ENCODE measurements at places on chromosomes 2 and 18.
A peak's percentile ranks its signal among the peaks of the same experiment; 100 is the strongest.

DNA sequence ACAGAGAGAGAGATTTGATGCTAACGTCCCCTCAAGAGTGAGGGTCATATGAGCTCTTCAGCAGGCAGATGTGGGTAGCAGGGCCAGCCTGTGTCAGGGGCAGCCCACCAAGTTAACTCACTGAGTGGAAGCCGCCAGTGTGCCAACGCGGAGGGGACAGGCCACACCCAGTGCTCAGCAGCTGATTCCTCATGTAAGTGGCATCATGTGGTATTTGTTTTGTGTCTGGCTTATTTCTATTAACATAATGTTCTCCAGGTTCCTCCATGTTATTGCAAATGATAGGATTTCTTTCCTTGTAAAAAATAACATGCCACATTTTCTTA is 4.0 kb downstream of the IMP4 start:
- DNase-seq, result no peak

DNA sequence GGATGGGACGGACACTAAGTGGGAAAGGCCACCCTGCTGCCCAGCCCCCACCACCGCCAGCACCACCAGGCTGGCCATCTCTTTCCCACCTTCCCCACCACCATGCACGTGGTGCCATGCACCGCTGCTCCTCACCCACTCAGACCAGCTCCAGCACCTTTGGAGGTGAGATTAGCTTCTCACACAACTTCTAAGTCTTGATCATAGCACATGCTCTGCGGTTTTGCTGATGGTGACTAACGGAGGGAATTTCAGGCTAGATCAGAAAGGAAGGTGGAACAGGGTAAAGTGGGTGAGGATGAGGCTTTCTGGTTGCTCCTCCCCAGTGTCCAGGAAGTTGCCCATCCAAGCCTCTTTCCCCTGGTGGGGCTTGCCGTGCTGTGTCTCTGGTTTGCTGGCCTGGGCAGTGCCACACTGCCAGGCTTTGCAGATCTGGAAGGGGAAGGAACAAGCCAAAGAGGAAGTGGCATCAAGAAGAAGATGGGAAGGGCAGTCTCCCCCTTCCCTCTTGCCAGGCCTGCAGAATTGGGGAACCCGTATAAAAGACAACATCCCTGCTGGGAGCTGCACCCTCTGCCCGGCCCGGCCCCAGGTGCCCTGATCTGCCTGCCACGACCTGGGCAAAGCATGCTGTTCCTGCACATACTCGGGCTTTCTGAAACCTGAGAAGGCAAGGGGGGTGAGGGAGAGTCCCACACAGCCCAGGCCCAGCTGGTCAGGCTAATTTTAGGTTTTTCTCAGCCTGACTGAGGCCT is 44.3 kb upstream of the CAB39 start:
- DNase-seq, result no peak

DNA sequence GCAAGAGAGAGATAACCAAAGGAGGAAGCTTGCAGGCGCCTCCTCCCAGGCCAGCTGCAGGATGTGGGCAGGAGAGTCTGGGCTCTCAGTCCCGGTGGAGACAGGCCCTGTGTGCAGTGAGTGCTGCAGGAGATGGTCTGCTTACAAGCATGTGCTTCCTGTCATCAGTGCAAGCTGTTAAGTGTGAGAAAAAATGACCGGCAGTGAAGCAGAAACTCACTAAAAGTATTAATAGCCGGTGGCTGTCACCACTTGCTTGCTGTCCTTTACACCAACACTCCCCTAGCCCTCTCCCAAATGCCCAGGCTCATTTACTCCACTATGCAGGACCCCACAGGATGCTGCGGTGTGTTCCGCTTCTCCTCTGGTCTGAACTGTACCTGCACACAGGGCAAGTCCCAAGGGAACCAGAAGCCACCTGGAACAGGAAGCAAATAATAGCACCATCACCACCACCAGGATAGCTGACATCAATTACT is 435.6 kb upstream of the HS6ST1 start:
- no peak for DNase-seq

DNA sequence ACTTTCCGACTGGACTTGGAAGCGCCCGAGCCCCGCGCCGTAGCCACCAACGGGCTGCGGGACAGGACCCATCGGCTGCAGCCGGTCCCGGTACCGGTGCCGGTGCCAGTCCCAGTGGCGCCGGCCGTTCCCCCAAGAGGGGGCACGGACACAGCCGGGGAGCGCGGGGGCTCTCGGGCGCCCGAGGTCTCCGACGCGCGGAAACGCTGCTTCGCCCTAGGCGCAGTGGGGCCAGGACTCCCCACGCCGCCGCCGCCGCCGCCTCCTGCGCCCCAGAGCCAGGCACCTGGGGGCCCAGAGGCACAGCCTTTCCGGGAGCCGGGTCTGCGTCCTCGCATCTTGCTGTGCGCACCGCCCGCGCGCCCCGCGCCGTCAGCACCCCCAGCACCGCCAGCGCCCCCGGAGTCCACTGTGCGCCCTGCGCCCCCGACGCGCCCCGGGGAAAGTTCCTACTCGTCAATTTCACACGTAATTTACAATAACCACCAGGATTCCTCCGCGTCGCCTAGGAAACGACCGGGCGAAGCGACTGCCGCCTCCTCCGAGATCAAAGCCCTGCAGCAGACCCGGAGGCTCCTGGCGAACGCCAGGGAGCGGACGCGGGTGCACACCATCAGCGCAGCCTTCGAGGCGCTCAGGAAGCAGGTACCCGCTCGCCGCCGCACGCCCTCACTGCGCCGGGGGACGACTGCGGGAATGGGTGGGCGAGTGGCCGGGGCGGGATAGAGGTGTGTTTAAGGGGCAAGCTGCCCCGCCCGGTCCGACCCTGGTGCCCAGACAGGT is 713 bp downstream of the ATOH8 start:
- no peak for DNase-seq

GRCh38 chr2:160201849-160202539 is 1.9 kb upstream of the ITGB6 start:
- no peak for DNase-seq

- peak; percentile 15 for DNase-seq
These were observed 67.4 kb upstream of the ACVR1C start for GRCh38 chr2:157696036-157696435.

GRCh38 chr18:53799134-53799533 is 425.3 kb downstream of the MBD2 start:
- DNase-seq, result peak; percentile 13

DNA sequence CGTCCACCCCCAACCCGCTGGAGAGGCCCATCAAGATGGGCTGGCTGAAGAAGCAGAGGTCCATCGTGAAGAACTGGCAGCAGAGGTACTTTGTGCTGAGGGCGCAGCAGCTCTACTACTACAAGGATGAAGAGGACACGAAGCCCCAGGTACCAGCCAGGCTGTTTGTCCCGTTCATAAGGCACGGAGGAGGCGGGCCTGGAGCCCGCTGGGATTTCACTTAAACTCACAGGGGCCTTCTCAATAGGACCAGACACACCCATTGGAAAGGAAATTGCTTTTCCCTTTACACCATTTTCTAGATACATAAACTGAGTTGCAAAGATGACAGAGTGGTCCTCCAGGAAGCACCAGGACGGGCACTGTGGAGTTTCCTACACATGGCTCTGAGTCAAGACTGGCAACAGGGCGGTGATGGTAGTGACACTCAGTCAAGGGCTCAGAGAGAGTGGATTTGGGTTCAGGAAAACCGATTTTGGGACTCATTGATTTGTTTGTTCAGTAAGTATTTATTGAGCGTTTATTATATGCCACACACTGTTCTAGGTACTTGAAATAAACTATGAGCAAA is 40.7 kb downstream of the ARHGAP25 start:
- DNase-seq, result no peak

- no peak for DNase-seq
These were observed 1.4 kb downstream of the PRKD3 start for GRCh38 chr2:37323176-37323780.

- DNase-seq, result no peak
These were observed 47.9 kb downstream of the ANKMY1 start for GRCh38 chr2:240509667-240510512.

GRCh38 chr2:160721089-160722040 is 227.8 kb upstream of the RBMS1 start:
- DNase-seq, result peak; percentile 33

GRCh38 chr2:225072444-225072843 is 30.2 kb upstream of the DOCK10 start:
- no peak for DNase-seq

GRCh38 chr2:191910518-191910917 is 63.6 kb upstream of the CAVIN2 start:
- no peak for DNase-seq

DNA sequence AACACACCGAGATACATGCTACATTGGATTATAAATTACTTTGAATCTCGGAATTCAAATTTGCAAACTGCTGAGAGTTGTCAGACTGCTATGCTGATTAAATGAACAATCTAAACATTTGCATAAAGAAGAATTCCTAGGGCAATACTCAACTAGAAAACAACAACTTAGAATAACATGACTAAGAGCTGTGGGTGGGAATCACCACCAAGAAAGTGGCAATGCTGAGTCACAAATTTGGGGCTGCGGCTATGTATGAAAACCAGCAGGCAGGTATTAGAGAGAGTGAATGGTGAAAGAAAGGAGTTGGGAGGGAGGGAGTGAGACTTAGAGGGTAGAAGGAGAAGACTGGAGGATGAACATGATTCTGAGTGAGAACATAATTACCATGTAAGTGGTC is 559.5 kb downstream of the PIK3C3 start:
- no peak for DNase-seq

All from fibroblast of skin of left biceps (primary cell).